Vagina (tissue), 2 donors: ENCODE measurements at places on chromosomes 6 and 20.

DNA sequence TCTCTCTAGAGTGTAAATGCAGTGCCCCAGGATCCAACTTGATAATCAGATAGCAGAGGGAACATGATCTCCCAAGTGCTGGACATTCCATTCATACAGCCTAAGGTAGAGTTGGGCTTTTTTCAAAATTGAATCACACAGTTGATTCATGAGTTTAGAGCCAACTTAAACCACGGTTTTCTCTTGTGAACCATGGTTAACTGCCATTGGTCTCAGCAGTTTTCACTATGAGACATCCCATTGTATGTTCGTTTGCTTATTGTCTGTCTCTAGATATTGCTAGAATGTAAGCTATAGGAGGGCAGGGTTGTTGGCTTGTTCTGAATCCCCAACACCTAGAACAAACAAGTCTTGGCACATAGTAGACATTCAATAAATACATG lies 37.2 kb upstream of the TAF8 start:
- no peak overlapping the region for H3K4me3 ChIP-seq
- H3K27me3 ChIP-seq, result no peaks in the 10 kb centered on the region
- H3K27ac ChIP-seq, result no peak overlapping the region
- peaks cover 20% of the 10 kb centered on the region for H3K4me1 ChIP-seq
- no peaks in the 10 kb centered on the region for H3K36me3 ChIP-seq

- no peak overlapping the region for H3K27ac ChIP-seq
Measured at GRCh38 chr6:162852840-162853577, 125.2 kb downstream of the PACRG start.

DNA sequence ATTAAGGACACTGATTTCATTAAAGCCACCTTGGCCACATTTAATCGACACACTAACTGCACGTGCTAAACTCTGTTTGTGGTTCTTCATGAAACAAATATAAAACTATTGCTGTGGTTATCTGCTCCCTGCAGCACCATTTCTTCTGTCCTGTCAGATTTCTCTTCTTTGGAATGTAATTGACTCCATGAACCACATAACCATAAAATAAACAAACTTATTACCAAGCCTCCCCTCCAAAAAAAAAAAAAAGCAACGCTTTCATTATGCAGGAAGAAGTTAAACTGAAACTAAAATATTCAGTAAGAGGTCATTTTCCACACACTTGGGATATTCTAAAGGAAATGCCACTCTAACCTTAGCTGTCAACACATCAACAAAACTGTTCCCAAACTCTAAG lies 319.1 kb upstream of the NT5E start:
- H3K27ac ChIP-seq, result no peak overlapping the region
- no peak for DNase-seq
- no peaks in the 10 kb centered on the region for H3K36me3 ChIP-seq
- H3K4me1 ChIP-seq, result no peaks in the 10 kb centered on the region

GRCh38 chr6:13538084-13538483 lies 36.3 kb upstream of the SIRT5 start:
- no peak for DNase-seq
- no peak overlapping the region for H3K4me3 ChIP-seq
- H3K36me3 ChIP-seq, result no peaks in the 10 kb centered on the region
- H3K27ac ChIP-seq, result no peak overlapping the region

DNA sequence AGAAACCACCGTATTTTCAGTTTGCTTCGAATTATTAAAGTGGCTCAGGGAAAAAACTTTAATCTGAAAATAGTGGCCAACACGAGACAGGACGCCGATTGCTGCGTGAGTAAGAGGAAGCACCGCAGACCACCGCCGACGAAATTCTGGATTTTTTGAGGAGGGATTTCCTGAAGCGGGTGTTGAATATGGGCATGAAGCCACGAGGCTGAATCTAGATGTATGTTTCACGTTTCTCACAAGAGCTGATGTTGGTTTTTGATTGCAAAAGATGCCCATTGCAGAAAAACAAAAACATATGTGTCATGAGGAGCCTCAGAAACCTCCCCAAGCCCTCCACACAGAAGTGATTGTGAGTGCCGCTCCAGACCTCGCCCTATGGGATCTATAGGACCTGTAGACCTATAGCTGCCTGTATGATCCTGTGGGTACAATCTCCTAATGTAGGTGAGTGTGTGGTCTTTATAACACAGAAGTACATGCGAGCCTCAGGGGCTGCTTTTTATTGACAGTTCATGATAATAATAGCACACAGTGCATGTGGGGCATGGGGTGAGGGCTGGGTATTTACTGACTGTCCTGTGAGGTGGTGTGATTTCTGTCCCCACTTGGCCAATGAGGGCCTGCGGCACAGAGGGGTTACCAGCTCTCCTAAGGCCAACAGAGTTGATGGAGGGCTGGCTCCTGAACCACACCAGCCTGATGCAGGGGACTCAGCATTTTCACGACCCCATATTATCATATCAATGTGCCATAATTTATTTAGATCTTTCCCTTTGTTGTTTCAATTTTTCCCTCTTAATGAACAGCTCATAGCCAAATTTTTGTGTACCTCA lies 243.9 kb downstream of the DLL1 start:
- no peak for DNase-seq
- peak overlapping the region; percentile 83 for H3K27ac ChIP-seq
- H3K36me3 ChIP-seq, result no peaks in the 10 kb centered on the region
- no peak overlapping the region for H3K4me3 ChIP-seq

DNA sequence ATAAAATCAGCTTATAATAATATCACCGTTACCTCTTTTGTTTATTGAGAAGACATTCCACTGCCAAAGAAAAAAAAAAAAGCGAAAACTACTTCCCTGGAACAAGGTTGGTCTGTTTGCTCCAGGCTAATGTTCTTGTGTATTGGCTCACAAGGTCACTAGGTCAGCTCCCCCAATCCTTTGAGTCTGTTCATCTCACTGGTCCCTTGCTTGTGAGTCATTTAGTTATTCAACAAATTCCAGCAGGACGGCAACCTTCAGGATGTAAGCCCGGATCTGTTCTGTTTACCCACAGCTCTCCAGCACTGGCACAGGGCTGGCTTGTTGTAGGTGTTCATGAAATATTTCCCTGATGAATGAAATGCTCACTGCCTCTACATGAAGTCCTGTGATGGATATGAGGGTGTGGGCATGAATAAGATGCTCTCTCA lies 3.3 kb downstream of the ARHGAP40 start:
- peaks cover 5% of the 10 kb centered on the region for H3K4me1 ChIP-seq
- no peak for DNase-seq

- DNase-seq, result no peak
- no peaks in the 10 kb centered on the region for H3K27me3 ChIP-seq
- H3K4me3 ChIP-seq, result no peak overlapping the region
- H3K36me3 ChIP-seq, result no peaks in the 10 kb centered on the region
- H3K4me1 ChIP-seq, result no peaks in the 10 kb centered on the region
Measured at GRCh38 chr6:55798571-55798970, 76.8 kb downstream of the BMP5 start.

DNA sequence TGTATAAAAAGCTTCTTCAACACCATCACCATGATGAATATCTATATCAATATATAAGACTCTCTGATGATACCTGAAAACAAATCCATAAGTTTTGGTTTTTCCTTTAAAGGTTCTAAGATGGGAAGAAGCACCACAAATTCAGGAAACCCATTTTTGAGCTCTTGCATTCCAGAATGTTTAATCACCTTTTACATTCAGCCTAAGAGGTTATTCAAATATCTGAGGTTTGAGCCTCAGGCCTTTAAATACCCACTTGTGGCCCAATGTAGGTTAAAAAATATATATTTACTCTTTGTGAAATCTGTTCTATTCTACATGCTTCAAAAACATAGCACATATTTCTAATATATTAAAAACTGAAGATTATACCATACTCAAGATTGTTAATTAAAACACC lies 17.6 kb downstream of the HDAC2 start:
- H3K4me3 ChIP-seq, result no peak overlapping the region
- H3K27ac ChIP-seq, result no peak overlapping the region
- H3K36me3 ChIP-seq, result peaks cover 35% of the 10 kb centered on the region
- no peaks in the 10 kb centered on the region for H3K27me3 ChIP-seq

DNA sequence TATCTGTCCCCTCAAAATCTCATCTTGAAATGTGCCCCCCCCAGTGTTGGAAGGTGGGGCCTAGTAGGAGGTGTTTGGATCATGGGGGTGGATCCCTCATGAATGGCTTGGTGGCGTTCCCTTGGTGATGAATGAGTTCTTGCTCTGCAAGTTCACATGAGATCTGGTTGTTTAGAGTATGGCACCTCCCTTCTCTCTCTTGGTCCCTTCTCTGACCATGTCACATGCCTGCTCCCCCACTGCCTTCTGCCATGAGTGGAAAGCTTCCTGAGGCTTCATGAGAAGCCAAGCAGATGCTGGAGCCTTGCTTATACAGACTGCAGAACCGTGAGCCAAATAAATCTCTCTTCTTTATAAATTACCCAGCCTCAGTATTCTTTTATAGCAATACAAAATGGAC lies 70.9 kb downstream of the MAN1A1 start:
- no peaks in the 10 kb centered on the region for H3K27me3 ChIP-seq
- H3K4me3 ChIP-seq, result no peak overlapping the region
- no peak for DNase-seq
- peaks cover 12% of the 10 kb centered on the region for H3K4me1 ChIP-seq

GRCh38 chr6:90466154-90466940 lies 120.5 kb downstream of the MAP3K7 start:
- no peak for DNase-seq
- H3K36me3 ChIP-seq, result no peaks in the 10 kb centered on the region
- no peaks in the 10 kb centered on the region for H3K27me3 ChIP-seq
- H3K27ac ChIP-seq, result no peak overlapping the region
- no peak overlapping the region for H3K4me3 ChIP-seq

- no peaks in the 10 kb centered on the region for H3K4me1 ChIP-seq
- H3K27me3 ChIP-seq, result no peaks in the 10 kb centered on the region
- H3K4me3 ChIP-seq, result no peak overlapping the region
- DNase-seq, result no peak
- H3K27ac ChIP-seq, result no peak overlapping the region
- H3K36me3 ChIP-seq, result no peaks in the 10 kb centered on the region
Measured at GRCh38 chr20:17210387-17210786, 16.5 kb upstream of the PCSK2 start.

- no peaks in the 10 kb centered on the region for H3K36me3 ChIP-seq
- no peak overlapping the region for H3K4me3 ChIP-seq
- DNase-seq, result no peak
- H3K27ac ChIP-seq, result no peak overlapping the region
- H3K4me1 ChIP-seq, result no peaks in the 10 kb centered on the region
Measured at GRCh38 chr20:60262967-60263603, 304.9 kb downstream of the CDH26 start.

GRCh38 chr6:75874224-75874623 lies 125.2 kb downstream of the MYO6 start:
- no peak overlapping the region for H3K27ac ChIP-seq
- no peaks in the 10 kb centered on the region for H3K36me3 ChIP-seq
- no peaks in the 10 kb centered on the region for H3K27me3 ChIP-seq
- H3K4me3 ChIP-seq, result no peak overlapping the region
- H3K4me1 ChIP-seq, result no peaks in the 10 kb centered on the region
- no peak for DNase-seq

GRCh38 chr6:45608252-45608913 lies 230.6 kb upstream of the SUPT3H start:
- no peak overlapping the region for H3K27ac ChIP-seq
- no peaks in the 10 kb centered on the region for H3K36me3 ChIP-seq
- H3K4me1 ChIP-seq, result peaks cover 8% of the 10 kb centered on the region
- no peaks in the 10 kb centered on the region for H3K27me3 ChIP-seq
- DNase-seq, result no peak

- no peak overlapping the region for H3K27ac ChIP-seq
- no peak overlapping the region for H3K4me3 ChIP-seq
- H3K36me3 ChIP-seq, result peaks cover 6% of the 10 kb centered on the region
- DNase-seq, result no peak
- H3K4me1 ChIP-seq, result no peaks in the 10 kb centered on the region
- H3K27me3 ChIP-seq, result no peaks in the 10 kb centered on the region
Measured at GRCh38 chr6:116217069-116217468, 36.8 kb downstream of the TSPYL4 start.

DNA sequence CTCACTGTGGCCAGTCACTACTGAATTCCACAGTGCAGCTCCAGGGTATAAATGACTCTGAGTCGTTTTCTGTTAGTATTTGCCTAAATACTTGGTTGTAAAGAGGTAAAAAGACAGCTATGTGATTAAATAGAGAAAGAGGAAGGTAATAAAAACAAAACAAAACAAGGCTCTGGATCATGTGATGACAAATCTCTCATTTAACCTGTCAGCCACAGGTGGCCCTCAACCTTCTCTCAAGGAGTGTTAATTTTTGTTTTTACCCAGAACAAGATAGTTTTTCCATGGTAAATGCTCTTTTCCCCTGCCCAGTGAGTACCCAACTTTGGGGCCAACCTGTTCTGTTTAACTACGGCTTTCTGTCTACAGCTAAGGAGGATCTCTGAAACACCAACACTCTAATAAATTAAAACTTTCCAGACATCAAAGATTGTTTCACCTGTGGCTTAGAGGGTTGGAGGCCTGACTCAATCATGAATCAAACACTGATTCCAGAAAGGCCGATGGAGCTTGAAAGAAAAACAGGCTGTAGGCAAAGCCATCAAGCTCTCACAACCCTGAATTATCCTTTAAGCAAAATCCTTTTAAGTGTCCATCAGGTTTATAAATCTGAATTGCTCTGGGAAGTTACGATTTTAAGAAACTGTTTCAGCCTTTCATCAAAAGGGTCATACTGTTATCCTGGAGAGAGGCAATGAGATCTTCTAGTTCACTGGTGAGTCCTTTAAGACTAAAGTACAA lies 81.5 kb upstream of the BCLAF1 start:
- no peaks in the 10 kb centered on the region for H3K4me1 ChIP-seq
- no peaks in the 10 kb centered on the region for H3K27me3 ChIP-seq
- no peak for DNase-seq
- no peak overlapping the region for H3K4me3 ChIP-seq

DNA sequence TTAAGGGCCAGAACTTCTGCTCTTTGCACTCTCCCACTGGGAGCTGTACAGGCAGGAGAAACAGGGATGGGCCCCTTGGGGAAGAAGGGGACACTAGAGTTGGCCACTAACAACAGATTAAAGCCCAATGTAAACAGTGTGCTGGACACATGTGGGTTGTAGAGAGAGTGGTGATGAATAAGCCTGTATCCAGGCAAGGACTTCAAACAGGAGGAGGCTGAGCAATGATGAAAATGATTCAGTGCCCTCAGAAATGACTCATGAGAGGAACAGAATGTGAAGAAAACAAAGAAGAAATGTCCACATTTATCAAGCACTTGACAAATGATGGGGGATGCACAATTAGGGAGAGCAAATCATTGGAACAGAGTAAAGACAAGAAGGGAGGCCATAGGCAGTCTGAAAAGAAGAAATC lies 242.3 kb downstream of the TBX18 start:
- H3K4me3 ChIP-seq, result no peak overlapping the region
- H3K4me1 ChIP-seq, result no peaks in the 10 kb centered on the region

- no peak overlapping the region for H3K4me3 ChIP-seq
- H3K4me1 ChIP-seq, result peaks cover 19% of the 10 kb centered on the region
- no peak for DNase-seq
- no peaks in the 10 kb centered on the region for H3K27me3 ChIP-seq
Measured at GRCh38 chr6:35510916-35511561, 1.7 kb downstream of the TULP1 start.

- no peaks in the 10 kb centered on the region for H3K36me3 ChIP-seq
- peaks cover 24% of the 10 kb centered on the region for H3K4me1 ChIP-seq
- no peak for DNase-seq
- peak within 1 kb of the TSS; percentile 58 for H3K4me3 ChIP-seq
- H3K27me3 ChIP-seq, result no peaks in the 10 kb centered on the region
Measured at GRCh38 chr20:32585011-32585585, at the start of gene NOL4L. TSS of gene NOL4L (minus strand) at chr20:32585333. CDS start at chr20:32584890, 443 bp downstream.

- H3K27ac ChIP-seq, result no peak overlapping the region
- DNase-seq, result no peak
- H3K27me3 ChIP-seq, result no peaks in the 10 kb centered on the region
- H3K4me3 ChIP-seq, result no peak overlapping the region
Measured at GRCh38 chr6:130965656-130966055, 97.4 kb downstream of the EPB41L2 start.
